Activated naive CD4-positive, alpha-beta T cell (primary cell): ENCODE measurements at places on chromosomes 2 and 18.

DNA sequence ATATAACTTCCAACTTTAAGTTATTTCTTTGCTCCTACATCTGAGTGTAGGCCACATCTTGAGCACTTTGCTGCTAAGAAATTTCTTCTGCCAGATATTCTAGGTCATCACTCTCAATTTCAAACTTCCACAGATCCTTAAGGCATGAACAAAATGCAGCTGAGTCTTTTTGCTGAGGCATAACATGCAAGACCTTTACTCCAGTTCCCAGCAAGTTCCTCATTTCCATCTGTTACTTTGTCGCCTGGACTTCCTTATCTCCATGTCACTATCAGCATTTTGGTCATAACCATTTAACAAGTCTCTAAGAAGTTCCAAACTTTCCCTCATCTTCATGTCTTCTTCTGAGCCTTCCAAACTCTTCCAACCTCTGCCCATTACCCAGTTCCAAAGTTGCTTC is 1077.3 kb upstream of the TMEFF2 start:
- no peak for DNase-seq

DNA sequence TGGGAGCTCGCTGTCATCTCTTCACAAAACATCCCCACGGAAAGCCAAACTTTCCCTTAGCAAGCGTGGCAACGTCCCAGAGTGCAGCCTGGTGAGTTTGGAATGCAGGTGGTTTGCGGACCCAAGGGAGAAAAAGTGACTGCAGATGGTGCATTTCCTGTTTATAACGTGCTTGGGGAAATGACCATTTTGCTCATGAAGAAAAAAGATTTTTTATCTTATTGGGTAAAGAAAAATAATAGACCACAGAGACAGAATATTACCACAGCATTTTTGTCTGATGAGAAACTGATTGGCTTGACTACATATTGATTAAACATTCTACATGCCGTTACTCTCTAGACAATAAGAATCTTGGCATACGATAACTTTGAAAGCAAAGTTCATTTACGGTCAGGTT is 136.5 kb downstream of the COPS8 start:
- DNase-seq = no peak

GRCh38 chr2:2579814-2580213 is 248.7 kb upstream of the MYT1L start:
- DNase-seq = no peak

GRCh38 chr2:190879474-190880377 is 895 bp upstream of the GLS start:
- no peak for DNase-seq

DNA sequence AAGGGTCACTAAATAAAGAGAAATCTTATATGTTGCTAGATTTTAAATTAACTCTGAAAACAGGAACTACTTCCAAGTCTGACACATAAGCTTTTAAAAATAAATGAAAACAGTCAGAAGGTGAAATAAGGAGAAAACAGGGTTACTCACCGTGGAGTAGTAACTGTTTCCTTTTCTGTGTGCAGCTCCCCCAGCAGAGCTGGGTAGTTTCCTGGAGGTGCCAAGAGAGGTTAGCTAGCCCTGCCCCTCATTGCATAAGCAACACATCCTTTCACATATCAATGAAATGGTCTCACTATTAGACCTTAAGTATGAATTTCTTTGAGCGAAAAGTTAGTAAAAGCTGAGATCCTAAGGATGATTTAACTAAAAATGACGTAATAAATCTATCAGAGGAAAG is 54.0 kb upstream of the GPR75 start:
- DNase-seq = peak; percentile 2
